ENCODE measurements at places on chromosomes 2 and 18. TPM values are rescaled to one million over a fixed set of nuclear protein-coding genes. Genes with fewer than 3 reads are reported as not detected.
A peak's percentile ranks its signal among the peaks of the same experiment; 100 is the strongest.

DNA sequence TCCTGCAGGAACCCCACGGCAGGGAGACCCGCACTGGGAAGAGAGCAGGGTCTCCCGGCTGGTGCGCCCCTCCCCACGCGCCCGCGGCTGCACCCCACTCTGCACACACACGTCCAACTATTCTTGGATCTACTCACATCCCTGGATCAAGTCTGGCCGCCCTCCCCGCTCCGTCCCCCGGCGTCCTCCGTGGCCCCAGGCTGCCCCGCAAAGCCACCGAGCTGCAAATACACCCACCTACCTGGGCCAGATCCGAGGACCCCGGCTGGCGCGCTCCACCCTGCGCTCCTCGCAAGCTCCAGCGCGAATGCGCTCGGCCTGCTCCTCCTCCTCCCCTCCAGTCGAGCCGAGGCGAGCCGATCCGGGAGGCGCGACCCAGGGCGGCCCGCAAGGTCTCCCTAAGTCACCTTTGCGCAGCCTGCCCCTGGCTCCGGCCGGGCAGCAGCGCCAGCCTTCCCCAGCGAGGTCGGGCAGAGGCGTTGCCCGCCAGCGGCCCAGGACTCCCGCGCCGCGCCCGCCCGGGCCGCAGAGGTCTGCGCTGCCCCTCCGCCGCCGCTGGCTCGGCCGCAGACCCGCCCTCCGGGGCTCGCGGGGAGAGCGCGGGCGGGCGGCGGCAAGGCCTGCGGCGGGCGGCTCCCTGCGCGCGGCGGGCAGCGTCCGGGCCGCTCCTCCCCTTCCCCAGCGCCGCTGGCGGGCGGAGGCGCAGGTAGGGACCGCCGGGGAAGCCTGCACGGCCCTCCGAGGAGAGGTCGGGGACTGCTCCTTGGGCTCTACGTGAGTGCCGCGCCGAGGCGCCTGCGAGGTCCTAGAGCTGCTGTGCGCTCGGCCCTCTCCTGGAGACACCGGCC is 126.0 kb downstream of the OSBPL1A start:
- peak; percentile 56 for DNase-seq

SLC19A3 gene
- 0.10 TPM for total RNA-seq

- DNase-seq, result no peak
Observed at GRCh38 chr2:196195302-196195701, 23.9 kb upstream of the STK17B start.

AOX1 gene
- 8.4 TPM for total RNA-seq

DNA sequence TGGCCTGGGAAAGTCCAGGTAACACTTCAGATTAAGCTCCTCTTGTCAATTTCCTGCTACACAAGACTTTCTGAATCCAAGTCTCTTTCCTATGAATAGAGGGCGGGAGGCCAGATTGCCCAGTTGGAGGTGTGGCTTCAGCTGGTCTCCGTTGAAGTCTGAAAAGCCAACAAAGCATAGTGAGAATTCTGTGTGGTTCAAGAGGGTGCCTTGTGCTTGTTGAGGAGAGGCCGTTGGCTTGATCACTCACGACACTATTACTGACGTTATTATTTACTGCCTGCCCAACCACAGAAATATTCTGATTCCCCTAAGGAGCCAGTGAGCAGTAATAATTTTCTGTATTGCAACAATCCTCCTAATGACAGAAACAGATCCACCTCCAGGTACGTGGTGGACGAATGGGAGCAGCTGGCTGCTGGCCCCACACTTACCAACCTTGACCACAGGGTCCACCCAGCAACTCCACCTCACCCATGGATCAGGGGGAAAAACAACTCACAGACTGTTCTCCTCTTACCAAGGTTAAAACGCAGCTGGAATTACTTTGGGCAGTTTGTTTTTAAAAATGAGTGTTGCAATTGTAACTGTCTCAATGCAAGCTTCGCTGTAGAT is 21.9 kb downstream of the NRP2 start:
- DNase-seq, result no peak

All from A172 (cell line).